ENCODE measurements at places on chromosomes 5 and 9.

- no peak for DNase-seq
These were observed 840.4 kb upstream of the WWC1 start for GRCh38 chr5:167451076-167451475.

DNA sequence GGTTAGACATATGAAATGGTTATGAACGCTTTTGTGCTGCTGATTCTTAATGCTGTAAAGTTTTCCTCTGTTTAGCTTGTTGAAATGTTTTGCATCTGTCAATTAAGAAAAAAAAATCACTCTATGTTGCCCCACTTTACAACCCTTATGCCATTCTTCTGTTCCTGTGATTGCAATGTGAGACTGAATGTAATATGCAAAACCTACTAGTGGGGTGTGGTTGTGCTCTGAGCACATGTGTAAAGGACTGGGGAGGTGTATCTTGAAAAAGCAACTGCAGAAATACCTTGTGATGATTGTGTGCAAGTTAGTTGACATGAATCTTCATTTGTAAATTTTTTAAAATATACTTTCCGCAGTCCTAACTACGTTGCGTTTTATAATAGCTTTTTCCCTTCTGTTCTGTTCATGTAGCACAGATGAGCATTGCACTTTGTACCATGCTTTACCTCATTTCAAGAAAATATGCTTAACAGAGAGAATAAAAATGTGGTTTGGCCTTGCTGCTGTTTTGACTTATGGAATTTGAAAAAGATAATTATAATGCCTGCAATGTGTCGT, 357.0 kb upstream of the PIK3R1 start:
- DNase-seq = no peak

DNA sequence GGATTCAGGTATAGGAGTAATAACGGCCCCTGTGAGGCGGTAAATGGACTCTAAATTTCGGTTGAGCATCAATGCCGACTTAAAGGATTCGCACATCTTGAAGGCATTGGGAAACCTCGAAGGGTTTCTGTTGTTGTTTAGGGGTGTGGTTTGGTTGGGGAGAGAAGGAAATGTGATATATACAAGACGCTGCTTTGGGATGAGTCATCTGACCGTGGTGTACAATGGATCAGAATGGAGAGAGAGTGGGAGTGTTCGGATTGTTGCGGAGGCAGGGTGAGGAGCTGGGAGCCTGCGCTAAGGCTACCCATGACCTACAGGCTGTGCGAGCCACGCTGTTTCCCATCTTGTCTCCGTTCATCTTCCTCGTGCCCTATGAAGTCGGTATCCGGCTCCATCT, 60.4 kb upstream of the ERCC6L2 start:
- no peak for DNase-seq

DNA sequence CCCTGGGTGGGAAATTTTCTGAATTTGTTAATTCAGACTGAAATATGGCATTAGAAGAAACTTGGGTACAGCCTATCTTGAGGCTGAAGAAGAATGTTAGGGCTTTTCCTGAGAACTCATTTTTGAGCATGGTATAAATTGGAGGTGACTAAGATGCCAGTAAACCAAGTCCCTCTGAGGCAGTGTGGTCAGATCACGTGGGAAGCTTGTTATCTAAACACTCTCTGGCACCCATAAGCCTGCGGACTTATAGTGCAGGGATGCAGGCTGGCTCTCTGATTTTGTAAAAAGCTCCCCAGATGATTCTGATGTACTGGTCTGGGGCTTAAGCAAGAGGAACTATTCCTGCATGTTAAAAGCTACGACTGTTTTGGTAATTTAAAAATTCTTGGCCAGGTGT, 34.3 kb downstream of the MTMR12 start:
- no peak for DNase-seq

- DNase-seq = no peak
These were observed 68.5 kb upstream of the RAI14 start for GRCh38 chr5:34587355-34588241.

DNA sequence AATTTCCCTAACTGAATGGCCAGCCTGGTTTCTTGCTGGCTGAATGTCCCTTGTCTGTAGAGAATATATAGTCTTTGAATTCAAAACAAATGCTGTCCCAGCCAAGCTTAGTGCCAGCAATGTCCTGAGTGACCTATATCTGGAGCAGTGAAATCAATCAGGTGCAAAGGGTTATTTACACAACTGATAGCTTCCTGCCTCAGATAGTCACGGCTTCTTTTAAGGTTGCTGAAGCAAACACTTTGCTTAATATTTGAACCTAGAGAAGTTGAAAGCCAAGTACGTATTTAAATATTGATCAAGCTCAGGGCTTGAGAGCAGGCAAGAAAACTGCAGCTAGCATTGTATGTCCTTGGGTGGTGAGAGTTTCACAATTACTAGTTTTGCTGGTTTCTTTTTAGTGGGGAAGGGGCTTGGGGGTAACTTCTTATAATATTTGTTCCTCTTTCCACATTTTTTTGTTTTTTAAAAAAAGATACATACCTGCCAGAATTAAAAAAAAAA, 2.0 kb upstream of the ARHGEF28 start:
- no peak for DNase-seq

DNA sequence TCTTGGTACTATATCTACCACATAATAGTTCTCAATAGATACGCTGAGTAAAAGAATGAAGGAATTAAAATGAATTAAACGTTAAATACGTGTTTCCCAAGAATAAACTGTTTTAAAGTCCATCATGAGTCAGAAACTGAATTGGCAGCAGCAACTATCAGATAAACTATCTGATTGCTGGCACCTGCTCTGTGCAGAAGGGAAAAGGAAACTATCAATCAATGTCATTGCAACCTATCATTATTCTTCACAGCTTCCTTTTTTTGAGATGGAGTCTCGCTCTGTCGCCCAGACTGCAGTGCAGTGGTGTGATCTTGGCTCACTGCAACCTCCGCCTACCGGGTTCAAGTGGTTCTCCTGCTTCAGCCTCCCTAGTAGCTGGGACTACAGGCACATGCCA, 8.8 kb upstream of the WDR36 start:
- no peak for DNase-seq

- no peak for DNase-seq
These were observed 14.8 kb upstream of the MATR3 start for GRCh38 chr5:139278540-139279274.

DNA sequence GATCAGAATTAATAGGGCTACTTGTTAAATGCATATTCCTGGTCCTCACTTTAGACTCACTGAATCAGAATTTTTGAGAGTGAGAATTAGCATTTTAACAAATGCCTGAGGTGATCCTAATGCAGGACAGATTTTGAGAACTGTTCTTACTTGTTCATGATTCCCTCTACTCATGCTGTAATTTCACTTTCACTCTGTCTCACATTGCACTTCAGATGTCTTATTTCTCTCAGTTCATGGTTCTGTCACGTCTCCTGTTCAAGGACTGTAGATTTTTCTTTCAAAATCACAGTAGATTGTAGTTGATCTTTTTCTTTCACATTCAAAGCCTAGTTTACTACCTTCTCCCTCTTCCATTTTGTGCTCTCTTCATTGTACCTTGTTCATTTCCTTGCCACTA, 54.3 kb downstream of the ADGRV1 start:
- DNase-seq = no peak

DNA sequence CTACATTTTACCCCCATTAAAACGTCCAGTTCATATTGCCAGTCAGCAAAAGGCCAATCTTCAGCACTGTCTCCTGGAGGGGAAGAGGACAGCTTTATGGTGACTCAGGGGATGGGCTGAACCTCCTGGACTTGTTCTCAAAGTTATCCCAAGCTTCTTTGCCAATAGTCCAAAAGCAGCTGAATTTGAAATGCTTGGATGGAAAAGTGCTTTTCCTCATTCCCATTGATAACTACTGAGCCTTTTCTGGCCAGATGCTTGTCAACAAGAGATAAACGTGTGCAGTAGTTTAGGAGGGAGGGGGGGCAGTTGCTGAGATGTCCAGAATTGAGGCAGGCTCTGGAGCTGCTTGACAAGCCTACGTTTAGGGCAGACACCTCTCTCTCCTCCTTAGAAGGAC, 43.5 kb downstream of the MTX3 start:
- DNase-seq = no peak

DNA sequence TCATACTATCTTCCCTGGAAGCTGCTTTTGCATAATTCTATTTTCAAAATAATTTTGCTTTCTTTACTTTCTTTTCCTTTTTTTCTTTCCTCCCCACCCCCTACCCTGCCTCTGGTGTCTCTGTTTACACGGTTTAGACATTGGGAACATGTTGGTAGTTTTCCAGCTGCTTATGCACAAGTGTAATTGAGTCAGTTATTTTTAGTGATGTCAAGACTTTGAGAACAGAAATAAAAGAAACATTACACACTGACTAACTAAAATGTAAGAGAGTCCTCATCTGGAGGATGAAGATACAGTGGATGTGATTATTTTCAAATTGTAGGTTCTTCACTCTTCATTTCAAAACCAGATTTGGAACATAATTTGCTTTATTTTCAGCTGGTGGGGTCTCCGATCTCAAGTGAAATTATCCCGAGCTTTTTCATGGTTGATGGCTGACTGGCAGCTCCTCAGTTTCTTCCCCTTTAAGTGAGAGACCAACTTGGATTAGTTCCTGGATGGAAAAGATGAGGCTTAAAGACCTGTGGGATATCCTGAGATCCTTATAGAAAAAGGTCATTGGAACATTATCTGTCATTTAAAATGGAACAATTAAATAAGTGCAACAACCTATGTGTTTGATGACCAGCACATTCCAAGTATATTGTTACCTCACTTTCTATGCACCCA, 154.4 kb upstream of the ZNF462 start:
- no peak for DNase-seq

DNA sequence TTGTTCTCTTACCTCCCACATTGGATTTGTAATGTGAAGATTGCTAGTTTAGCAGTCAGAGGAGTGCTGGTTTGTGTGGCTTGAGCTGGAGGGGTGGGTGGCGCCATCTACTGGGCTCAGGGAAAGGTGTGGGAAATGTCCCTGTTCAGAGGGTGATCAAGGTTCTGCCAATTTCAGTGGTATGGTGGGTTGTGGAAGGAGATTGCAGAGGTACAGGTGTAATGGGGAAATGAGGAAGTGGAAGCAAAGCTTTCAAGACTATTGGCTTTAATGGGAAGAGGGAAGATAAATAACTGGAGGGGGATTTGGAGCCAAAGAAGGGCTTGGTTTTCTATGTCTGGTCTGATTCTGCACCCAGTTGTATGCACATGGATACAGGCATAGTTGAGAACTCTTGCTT, 76.4 kb downstream of the OSMR start:
- DNase-seq = no peak

- no peak for DNase-seq
These were observed 166.6 kb downstream of the CDK5RAP2 start for GRCh38 chr9:120413121-120414048.

GRCh38 chr5:14512574-14512973, 69.0 kb upstream of the OTULINL start:
- DNase-seq = no peak

GRCh38 chr5:39328731-39329130, 35.6 kb downstream of the C9 start:
- DNase-seq = no peak

- no peak for DNase-seq
These were observed 995.4 kb downstream of the MAT2B start for GRCh38 chr5:164500856-164501255.

DNA sequence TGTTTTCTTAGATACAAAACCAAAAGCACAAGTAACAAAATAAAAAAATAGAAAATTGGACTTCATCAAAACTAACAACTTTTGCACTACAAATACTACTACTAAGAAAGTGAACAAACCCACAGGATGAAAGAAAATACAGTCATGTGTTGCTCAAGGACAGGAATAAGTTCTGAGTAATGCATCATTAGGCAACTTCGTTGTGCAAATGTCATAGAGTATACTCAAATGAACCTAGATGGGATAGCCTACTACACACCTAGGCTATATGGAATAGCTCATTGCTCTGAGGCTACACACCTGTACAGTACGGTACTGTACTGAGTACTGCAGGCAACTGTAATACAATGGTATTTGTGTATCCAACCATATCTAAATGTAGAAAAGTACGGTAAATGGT, 88.3 kb downstream of the RAPGEF1 start:
- no peak for DNase-seq

DNA sequence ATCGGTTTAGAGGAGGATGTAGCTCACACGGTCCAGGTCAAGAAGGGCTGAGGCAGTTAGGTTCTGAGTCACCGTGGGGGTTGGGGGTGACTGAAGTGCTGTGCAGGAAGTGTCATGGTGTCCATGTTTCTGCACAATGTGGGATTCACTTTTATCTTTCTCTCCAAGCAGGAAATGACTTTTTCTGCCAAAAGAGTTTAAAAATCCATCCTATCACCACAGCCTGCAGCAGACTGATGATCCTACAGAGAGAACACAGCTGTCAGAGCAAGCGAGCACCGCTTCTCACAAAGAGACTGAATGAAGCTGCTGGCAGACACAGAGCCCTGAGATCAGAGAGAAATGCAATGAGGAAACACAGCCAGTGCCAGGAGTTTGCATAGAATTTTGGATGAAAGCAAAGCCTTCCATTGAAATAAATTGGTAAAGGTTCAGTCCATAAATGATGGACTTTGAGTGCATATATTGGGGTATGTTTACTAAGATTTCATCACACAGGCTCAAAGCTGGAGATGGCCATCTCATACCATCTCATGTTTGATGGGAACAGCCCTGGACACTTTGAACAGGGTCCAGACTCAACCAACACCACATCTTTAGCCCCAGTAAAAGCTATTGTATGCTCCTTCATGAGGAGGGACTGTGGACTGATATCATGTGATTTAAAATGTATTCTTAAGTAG, 213.9 kb upstream of the FBXL7 start:
- no peak for DNase-seq

- DNase-seq = no peak
These were observed 113.8 kb downstream of the TMC1 start for GRCh38 chr9:72635197-72635596.

- DNase-seq = no peak
These were observed 89.9 kb downstream of the SEMA5A start for GRCh38 chr5:9455826-9456434.

- DNase-seq = no peak
These were observed 53.9 kb upstream of the PALM2AKAP2 start for GRCh38 chr9:109726119-109726518.

DNA sequence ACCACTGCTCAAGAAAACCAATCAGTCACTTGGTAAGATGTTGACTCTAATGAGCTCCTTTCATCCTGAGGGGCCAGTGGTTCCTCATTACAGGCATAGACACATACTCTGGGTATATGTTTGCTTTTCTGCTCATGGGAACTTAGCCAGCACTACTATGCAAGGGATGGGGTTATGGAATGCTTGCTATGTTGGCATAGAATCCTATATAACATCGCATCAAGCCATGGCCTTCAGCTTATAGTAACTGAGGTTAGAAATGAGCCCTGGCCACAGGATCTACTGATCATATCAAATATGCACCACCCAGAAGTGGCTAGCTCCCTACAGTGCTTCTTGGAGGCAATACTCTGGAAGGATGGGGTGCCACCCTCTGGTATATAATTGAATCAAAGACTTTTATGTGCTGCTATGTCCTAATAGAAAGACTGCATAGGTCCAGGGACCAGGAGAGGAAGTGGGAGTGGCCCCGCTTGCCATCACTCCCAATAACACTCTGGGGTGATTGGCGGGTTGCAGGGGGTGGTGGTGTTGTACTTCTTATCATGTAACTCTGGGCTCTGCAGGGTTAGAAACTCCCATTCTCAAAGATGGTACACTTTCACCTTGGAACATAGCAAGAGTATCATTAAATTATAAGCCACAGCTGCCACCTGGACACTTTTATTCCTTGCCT, 70.3 kb downstream of the ZNF366 start:
- no peak for DNase-seq
